ENCODE measurements at places on chromosomes 1 and 21.

DNA sequence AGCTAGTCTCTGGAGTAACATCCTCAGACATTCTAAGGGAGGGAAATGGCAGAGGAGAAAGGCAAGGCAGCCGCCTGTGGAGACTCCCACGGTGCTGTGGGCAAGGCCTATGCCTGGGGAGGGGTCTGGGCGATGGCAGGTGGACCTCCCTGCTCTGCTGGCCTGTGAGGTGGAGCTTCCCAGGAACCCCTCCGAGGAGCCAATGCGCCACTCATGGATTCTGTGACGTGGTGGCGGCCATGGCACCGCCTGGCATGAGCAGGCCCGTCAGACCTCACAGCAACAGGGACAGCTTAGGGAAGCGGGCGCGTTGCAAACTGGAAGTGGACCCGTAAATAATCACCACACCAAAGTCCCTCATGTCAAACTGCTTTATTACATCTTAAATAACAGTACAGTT lies 6.7 kb upstream of the NADK start:
- DNase-seq, result no peak

DNA sequence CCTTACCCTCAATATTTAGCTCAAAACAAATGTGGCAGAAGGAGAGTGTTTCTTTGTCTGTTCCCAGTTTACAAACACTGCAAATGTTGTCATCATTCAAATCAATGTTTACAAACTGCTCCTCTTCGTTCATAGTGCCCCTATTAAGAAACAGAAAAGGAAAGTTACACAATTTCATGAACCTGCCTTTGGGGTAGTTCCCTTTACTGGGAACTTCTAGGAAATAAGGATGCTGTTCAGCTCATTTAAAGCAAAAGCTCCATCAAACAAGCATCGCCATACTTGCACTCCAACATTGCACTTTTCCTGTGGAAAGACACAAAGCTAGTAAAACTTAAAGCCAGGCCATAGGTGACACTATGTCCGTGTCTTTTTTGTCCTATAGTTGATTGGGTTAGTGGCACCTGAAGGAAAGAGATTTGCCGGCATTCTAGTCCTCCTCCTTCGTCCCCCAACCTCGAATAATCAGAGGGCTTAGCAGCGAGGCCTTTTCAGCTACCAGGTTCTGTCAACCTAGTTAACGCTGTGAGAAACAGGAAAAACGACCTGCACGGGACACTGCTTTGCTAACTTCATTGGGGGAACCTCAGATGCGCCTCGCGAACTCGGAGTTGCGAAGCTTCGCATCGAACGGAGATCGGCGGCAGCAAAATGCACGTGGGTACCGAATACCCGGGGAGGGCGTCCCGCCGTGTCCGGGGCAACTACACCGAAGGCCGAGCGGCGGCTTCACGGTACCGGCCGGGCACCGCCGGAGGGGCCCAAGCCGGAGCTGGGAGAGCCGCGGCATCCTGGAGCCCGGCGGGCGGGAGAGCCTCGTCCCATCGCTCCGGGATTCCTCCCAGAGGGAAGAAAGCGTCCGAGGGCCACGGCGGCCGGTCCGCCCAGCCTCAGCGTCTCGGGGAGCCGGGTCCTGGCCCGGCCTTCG lies 706 bp downstream of the C21orf91 start:
- DNase-seq, result peak; percentile 44

- no peak for DNase-seq
Observed at GRCh38 chr21:35025206-35026152, 23.6 kb downstream of the RUNX1 start.

DNA sequence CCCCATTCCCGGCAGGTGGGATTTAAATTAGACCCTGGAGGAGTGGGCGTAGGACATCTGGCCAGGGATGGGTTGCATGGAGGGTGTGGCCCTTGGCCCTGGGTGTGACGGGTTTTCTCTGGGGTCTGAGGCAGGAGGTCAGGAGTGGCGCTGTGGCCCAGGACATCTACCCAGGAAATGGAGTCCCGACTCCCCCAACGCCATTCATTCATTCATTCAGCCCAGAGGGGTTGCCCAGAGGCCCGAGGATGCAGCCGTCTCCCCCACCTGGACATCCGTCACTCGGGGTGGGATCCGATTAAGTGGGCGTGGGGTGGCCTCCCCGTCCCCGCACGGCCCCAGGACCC lies 663 bp downstream of the ATP13A2 start:
- no peak for DNase-seq

DNA sequence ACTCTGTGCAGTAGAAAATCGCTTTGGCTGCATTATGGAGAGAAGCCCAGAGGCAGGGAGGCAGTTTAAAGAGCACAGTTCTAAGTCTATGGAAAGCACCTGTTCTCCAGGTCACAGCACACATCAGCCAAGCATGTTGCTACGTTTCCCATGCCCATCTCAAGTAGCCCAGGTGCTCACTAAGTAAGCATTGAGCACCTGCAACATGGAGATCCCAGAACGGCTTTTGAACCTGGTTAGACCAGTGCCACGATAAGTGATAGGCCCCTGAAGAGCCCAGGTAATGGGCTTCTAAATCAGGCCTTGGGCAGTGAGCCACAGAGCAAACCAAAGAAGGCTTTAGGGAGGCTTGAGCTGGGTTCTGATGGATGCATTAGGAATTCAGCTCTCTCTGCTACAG lies 186.2 kb downstream of the C1orf94 start:
- DNase-seq, result no peak

Measured in activated T-cell treated with anti-CD3 and anti-CD28 coated beads for 1 hour (primary cell).